D341Med (cell line): ENCODE measurements at places on chromosomes 11 and 22.

DNA sequence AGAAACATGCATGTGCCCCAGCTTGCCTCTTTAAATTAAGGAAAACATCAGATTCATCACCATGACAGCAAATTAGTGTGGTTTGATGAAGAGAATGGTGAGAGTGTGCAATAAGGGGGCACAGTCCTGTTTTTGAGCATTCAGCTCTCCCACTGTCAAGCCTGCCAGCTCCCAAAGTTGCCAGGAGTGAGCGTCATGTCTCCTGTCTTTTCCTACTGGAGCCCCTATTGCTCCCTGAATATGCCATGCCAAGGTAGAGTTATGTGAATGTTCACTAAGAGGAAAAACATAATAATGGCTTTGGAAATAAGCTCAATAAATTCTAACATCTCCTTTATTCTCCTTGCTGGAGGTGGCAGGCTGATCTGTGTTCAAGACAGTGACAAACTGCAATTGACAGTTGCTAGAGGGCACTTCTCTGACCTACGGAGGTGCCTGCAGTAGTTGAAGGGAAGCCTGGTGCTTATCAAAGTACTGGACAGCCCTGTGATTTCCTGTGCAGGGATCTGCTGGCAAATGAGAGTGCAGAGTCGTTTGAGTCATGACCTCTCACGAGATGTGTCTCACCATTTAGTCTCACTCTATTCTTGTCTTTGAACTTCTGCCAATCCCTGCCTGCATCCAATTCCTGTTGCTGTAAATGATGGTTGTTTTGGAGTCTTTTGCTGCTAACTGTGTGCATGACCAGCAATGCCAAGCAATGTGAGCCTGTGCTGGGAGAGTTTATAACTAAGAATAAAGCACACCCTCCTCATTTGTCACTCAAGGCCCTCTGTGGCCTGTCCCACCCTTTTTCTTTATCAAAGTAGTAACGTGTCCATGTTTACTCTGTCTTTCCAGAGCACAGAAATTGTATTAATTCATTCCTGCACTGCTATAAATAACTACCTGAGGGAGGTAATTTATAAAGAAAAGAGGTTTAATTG lies 34.8 kb downstream of the MRGPRX2 start:
- DNase-seq, result no peak

- DNase-seq, result no peak
Observed at GRCh38 chr11:3150726-3151125, 14.4 kb downstream of the OSBPL5 start.

- no peak for DNase-seq
Observed at GRCh38 chr11:73170140-73170539, 28.0 kb upstream of the FCHSD2 start.

GRCh38 chr11:101003468-101003867 lies 126.1 kb downstream of the PGR start:
- DNase-seq, result peak; percentile 42

GRCh38 chr22:49517211-49517610 lies 310.5 kb downstream of the BRD1 start:
- no peak for DNase-seq

GRCh38 chr11:810040-810567 lies 337 bp downstream of the RPLP2 start:
- no peak for DNase-seq

GRCh38 chr11:36241497-36241896 lies 47.7 kb downstream of the COMMD9 start:
- no peak for DNase-seq

- DNase-seq, result no peak
Observed at GRCh38 chr11:122782222-122782621, 56.1 kb upstream of the CRTAM start.

- DNase-seq, result no peak
Observed at GRCh38 chr11:22082178-22082577, 110.7 kb upstream of the ANO5 start.

DNA sequence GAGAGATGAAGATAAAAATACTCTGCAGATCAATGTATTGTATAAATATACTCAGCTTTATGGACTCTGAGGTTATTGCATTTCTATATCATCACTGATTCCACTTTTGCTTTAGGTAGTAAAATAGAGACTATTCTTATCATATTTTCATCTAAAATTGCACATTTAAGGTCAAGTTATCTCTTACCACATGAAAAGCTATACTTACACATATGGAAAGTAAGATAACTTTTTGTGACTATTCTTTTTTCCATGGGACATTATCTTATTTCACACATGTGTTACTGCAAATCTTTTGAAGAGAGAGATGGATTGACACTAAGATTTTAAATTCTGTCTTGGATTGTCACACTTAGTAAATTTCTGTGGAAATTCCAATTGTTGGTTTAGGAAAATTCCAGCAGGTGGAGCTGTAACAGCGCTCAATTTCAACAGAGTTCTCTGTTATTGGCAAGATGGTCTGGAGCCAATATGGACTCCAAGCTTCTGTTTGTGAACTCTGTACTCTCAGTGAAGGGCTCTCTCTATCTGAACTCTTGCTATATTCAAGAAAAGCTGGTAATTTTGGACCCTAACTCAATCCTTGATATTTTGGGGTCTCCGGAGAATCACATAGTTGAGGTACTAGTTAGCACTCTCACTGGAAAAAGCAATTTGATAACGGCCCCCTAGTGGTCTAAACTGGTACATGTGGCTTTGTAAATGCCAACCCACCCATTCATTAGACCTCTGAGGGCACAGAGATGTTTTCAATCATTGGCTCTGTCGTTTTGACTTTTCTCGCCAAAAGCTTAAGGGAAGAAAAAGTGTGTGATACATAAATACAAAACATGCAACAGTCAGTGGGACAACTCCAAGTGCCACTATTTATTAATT lies 429.7 kb downstream of the ETS1 start:
- DNase-seq, result peak; percentile 48

- no peak for DNase-seq
Observed at GRCh38 chr11:113385749-113386148, 1.8 kb upstream of the ANKK1 start.

- DNase-seq, result no peak
Observed at GRCh38 chr11:122439866-122440810, 215.4 kb upstream of the UBASH3B start.

DNA sequence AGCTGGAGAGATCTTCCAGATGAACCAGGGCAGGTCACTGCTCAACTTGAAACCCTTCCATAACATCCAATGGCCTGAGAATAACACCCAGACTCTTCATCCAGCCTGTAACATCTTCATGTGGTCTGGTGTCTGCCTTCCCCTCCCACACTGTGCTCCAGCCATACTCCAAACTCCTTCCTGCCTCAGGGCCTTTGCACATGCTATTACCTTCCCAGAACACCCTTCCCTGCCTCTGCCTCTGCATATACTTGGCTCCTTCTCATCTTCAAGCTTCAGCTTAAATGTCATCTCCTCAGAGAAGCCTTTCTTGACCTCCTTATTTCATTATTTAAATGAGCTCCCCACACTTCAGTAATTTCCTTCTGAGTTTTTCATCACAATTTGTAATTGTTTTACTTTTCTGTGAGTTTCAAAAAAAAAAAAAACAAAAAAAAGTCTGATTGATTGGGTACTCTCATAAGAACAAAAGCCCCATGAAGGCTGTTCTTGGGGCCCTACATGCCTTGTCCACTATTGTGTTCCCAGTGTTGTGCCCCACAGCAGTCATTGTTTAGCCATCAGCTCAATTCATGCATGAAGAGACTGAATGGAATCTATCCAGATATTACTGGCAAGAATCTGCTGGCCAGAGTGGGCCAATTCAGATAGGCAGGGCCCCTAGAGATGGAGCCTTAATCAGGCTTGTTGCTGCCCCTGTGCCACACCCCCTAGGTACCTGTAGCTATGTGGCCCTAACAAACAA lies 22.1 kb downstream of the LMO1 start:
- no peak for DNase-seq

GRCh38 chr11:61114913-61115312 lies 12.6 kb downstream of the CD5 start:
- DNase-seq, result no peak

DNA sequence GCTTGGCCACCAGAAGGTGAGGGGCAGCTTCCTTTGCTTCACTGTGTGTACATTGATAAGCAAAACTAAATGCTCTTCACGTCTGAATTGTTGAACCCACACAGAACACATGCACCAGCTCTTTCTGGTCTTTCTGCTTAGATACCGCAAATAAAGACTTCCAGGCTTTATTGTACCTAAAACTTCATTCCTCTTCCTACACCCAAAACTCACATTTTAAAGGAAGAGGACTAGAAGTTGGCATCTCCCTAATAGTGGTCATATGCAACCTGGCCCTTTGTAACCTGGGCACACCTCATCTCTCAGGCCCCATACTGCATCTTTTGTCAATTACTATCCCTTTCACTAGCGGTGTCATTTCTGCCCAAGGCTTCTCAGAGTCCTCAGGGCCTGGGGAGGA lies 5.9 kb downstream of the SLC17A6 start:
- no peak for DNase-seq

DNA sequence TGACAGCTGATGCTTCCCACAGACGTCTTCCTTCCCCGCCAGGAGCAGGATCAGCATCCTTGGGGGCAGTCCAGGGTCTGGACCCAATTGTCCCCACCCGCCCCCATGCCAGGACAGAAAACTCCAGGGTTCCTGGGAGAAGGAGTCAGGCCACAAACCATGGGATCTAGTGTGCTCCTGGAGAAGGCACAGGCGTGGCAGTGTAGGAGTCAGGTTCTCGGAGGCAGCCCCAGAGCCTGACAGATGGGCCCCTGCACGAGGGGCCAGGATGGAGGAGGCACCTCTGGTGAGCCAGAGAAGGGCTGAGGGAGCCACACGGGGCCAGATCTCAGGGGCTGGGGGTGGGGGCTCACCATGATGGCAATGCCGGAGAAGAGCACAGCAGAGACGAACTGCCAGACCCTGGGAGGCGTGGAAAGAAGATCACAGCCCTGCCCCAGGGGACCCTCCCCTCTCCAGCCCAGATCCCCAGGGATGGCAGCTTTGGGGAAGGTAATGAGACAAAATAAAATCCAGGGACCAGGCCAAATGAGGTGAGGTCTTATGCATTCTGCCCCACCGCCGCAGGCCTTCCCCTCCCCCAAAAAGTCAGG lies 13.6 kb downstream of the TP53I11 start:
- peak; percentile 85 for DNase-seq

DNA sequence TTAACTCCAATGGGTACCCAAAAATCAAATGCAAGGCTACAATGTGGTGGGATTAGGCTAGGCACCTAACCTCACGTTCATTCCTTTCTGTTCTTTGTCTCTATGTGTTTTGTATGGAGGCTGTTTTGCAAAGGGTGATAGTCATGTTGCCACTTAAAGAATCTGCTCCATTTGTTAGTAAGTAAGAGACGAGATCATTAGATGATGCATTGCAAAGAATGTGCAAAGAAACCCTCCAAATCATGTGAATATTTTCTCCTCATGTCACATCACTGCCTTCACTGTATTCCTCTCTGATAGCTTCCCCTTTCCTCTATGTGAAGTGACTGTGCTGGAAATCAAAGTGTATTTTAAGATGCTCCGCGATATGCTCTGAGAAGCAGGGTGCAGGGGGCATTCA lies 11.9 kb downstream of the SYT13 start:
- DNase-seq, result no peak

GRCh38 chr11:4076774-4077173 lies 17.8 kb upstream of the RRM1 start:
- DNase-seq, result no peak

GRCh38 chr11:96338910-96339705 lies 3.9 kb downstream of the MAML2 start:
- no peak for DNase-seq

- no peak for DNase-seq
Observed at GRCh38 chr11:26228778-26229177, 103.2 kb upstream of the ANO3 start.

GRCh38 chr22:31631436-31631835 lies 30.6 kb downstream of the PISD start:
- DNase-seq, result no peak

DNA sequence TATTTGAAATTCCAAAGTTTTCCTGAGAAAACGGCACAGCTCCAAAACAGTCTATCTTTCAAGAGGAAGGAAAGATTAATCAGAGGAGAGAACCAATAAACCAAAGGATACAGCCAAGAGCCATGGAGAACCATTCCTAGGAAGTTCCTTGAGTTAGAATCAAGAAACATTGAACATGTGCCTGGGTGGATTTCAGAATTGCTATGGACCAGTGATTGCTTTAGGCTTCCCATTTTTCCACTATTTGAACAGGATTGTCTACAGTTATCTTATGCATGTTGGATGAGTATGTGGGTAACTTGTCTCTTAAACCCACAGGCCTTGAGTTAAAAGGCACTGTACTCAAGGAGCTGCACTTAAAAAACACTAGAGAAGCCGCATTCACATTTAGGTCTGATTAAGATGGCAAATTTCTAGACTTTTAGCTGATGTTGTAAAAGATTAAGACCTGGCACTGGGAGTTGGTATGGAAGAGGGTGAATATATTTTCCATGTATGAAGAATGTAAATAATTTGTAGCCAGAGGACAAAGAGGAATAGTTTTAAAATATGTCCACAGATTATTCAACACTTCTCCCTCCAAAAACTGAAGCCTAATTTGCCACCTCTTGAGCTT lies 11.2 kb upstream of the DEUP1 start:
- no peak for DNase-seq

DNA sequence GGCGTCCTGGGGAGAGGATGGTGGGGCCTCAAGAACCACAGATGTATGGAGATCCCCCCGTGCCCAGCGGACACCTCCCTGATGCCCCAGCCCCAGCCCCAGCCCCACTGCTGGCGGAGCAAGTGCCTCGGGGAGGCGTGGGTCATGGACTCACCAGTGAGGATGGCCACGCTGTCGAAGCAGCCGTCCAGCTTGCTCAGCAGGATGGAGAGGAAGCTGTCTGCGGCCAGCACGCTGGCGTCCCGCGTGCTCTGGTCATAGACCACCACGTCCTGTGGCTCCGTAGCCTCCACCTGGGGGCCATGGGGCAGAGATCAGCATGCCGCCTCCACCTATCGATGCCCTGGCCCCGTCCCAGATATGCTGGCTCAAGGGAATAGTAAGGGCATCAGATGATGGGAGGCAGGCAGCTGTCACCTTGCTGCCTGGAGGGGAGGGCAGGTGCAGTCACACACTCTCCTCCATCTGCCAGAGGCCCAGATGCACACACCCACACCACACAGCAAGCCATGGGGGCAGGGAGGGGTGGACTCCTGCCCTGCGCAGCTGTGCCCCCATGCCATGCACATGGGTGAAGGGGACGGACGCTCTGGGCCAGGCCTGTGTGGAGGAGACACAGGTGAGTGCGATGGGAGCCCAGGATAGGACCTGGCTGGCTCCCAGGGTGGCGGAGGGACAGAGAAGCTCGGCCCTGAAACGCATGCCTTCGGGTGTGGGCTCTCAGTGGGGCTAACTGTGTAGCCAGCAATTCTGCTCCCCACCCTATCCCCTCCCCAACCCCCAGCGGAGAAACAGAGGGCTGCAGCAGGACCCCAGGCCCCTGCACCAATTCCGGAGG lies 8.2 kb downstream of the DUSP8 start:
- DNase-seq, result no peak

- no peak for DNase-seq
Observed at GRCh38 chr22:39237318-39238100, 7.3 kb downstream of the PDGFB start.

- DNase-seq, result no peak
Observed at GRCh38 chr11:104918113-104918824, 20.0 kb upstream of the CASP12 start.

- DNase-seq, result no peak
Observed at GRCh38 chr22:28017558-28017820, 98.4 kb upstream of the PITPNB start.

GRCh38 chr11:128913806-128914205 lies 22.6 kb downstream of the KCNJ5 start:
- no peak for DNase-seq
